ENCODE measurements at places on chromosomes 12 and 14.

DNA sequence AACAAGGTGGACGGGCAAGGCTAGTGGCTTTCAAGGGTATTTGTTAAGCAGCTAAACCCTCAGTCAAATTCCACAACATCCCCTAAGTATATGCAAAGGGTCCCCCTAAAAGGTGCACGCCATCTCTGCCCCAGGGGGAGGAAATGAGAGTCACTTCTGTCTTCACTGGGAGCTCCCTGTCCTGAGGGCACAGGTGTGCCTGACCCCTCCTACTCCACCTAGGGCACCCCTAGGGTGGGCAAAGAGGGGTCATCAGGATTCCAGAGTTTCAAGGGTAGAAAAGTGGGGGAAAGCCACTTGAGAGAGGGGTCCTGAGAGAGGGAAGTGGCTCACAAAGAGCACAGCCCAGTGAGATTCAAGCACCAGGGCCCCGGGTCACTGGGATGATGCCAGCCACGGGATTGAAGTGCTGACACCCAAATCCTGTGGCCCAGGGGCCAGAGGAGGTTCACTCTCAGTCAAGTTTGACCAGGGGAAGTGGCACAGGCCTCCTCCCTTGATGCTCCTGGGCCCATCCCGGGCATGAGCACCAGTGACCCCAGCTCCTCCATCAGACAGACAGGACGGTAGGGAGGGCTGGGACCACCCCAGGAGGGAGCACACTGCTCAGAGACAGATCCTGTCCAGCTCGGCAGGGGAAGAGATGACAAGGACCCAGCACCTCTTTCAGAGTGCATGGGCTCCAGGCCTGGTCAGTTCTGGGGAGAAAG, 82.3 kb upstream of the BCL11B start:
- no peak for DNase-seq

DNA sequence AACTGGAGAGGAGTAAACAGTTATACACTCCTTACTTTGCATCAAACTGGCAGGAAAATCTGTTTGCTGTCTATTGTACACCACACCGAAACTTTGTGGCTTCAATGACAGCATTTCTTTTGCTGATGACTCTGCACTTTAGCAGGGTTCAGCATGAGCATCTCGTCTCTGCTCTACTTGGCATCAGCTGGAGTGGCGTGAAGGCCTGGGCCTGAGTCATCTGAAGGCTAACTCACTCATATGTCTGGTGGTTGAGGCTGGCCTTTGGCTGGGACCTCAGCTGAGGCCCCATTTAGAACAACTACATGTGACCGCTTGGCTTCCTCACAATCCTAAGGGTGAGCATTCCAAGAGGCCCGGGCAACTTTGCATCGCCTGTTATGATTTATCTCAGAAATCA, 28.7 kb upstream of the REP15 start:
- DNase-seq: peak; percentile 66

DNA sequence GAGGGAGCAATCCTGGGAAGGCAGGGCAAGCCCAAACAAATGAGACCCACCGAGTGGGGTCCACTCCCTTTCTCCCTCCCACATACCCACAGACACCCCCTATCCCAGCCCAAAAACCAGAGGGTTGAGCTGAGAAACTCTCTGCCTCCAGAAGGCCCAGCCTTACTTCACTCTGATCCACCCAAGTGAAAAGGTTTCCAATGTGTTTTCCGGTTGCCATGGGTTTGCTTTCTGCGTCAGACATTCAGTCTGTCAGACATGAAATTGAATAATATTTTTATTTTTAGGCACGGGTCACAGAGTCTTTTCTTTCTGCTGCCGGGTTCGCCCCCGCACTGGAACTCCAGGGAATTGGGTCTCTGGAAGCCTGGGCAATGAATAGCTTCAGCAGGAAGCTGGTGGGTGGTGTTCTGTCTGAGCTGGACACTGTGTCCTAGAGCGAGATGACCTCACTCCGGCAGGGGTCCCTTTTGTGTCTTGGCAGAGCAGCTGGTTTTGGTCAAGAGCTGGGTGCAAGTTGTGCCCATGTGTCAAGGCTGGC, 69.8 kb upstream of the CLMN start:
- DNase-seq: no peak

DNA sequence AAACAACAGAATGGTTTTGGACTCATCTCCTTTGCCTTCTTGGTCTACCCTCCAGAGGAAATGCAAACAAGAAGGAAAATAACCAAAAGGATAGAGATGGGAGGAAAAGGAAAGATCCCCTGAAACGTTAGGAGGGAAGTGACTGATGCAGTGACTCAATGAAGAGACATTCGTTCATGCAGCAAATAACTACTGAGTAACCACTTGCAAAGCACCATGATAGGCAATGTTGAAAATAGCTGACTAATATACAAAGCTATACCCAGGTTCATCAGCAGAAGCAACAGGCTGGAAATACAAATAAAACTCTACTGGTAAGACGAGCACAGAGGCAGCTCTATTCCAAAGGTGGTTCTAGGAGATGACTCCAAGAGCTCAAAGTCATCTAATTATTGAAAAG, 41.8 kb downstream of the R3HDM2 start:
- peak; percentile 85 for DNase-seq

- no peak for DNase-seq
Observed at GRCh38 chr12:56190695-56191155, 1.4 kb upstream of the SMARCC2 start.

- no peak for DNase-seq
Observed at GRCh38 chr12:107178776-107179175, 85.4 kb upstream of the CRY1 start.

GRCh38 chr14:36604757-36605505, 22.5 kb upstream of the NKX2-8 start:
- DNase-seq: peak; percentile 61
